ENCODE measurements at places on chromosomes 7 and 10.

- no peak for DNase-seq
These were observed 65.6 kb downstream of the HBP1 start for GRCh38 chr7:107234436-107234835.

GRCh38 chr10:35493196-35494118, 111.7 kb upstream of the GJD4 start:
- DNase-seq = no peak

DNA sequence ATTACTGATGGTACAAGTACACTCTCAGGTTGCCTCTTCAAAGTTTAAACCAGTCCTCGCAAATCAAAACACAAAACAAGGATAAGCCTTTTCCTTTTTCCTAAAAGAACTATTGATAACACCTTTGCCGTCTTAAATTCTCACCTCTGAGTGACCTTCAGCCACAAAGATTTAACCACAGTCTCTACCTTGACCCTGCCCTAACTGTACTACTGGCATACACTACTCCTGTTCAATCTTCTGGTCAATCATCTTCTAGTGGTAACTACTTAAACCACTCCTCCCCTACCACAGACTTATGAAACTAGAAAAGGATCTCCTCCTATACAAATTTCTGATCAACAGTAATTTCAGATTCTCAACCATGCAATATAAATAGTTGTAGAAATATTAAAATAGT, 15.1 kb downstream of the UPF2 start:
- DNase-seq = no peak

- DNase-seq = peak; percentile 42
These were observed 17.2 kb upstream of the SLC18A3 start for GRCh38 chr10:49592726-49593563.

- DNase-seq = no peak
These were observed 8.3 kb downstream of the HOXA4 start for GRCh38 chr7:27122077-27122910.

DNA sequence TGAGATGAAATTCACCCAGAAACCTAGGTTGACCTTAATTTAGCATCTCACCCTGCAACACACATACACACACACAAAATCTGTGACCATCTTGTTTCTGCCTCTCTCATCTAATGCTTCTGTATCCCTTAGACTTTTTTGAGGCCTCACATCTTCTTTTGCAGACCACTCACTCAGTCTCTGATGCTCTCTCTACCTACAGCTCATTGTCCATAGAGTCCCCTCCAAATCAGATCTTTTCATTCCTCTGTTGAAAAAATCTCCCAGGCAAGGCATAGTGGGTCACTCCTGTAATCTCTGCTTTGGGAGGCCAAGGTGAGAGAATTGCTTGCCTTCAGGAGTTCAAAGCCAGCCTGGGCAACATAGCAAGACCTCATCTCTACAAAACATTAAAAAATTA, 17.6 kb upstream of the PAX2 start:
- no peak for DNase-seq

- no peak for DNase-seq
These were observed 63.0 kb upstream of the CYP26C1 start for GRCh38 chr10:92997620-92998019.

- no peak for DNase-seq
These were observed 7.1 kb upstream of the EMX2 start for GRCh38 chr10:117535298-117536071.

- no peak for DNase-seq
These were observed 58.3 kb downstream of the VCL start for GRCh38 chr10:74056050-74056818.

GRCh38 chr7:83101530-83101929, 61.2 kb downstream of the PCLO start:
- DNase-seq = no peak

DNA sequence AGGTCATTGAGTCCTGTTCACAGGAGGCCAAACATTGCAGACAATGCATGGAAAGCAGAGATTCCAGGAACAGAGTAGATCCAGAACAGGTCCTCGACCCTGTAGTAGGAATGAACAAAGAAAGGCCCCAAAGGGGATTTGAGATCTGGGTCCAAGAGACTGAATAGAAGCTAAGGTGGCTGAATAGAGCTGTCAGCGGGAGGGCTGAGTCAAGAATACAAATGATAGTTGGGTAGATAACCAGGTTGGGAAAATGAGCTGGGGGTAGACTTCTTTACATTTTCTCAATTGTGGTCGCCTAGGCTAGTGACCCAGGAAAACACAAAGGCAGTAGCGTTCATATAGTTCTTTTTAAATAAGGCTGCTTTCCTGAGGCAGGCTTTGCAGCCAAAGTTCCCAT, 103.4 kb upstream of the ELMO1 start:
- no peak for DNase-seq

DNA sequence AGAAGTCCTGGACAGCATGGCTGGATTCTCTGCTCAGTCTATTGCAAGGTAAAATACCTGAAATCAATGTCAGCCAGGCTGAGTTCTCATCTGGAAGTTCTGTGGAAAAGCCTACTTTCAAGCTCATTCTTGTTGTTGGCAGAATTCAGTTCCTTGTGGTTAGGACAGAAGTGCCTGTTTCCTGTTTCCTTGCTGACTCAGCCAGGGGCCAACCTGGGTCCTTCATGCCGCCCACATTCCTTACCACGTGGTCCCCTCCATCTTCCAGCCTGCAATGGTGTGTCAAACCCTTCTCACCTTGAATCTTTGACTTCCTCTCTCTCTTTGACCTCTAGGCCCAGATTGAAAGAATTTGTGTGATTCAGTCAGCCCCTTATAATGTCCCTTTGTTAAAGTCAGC, 197.1 kb upstream of the STK17A start:
- DNase-seq = no peak

DNA sequence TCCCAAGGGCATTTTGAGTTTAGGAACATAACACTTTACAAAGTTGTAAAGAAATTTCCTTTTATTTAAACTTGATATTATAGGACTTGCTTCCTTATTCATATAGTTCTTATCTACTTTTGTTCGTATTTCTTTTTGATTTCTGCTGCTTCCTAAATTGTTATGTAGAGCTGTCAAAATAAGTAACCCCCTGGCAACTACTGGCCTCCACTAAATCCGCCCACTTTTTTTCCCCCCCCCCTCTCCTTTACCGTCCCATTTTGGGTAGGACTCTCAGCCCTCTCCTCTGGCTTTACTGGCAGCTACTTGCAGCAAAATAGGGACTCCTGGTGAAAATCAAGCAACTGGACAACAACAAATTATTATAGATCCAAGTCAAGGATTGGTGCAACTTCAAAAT, 1.1 kb downstream of the SP4 start:
- DNase-seq = no peak

- DNase-seq = no peak
These were observed 103.0 kb upstream of the DNAAF5 start for GRCh38 chr7:623464-623863.

GRCh38 chr7:100022621-100023020, 7.2 kb downstream of the ZKSCAN1 start:
- DNase-seq = no peak

DNA sequence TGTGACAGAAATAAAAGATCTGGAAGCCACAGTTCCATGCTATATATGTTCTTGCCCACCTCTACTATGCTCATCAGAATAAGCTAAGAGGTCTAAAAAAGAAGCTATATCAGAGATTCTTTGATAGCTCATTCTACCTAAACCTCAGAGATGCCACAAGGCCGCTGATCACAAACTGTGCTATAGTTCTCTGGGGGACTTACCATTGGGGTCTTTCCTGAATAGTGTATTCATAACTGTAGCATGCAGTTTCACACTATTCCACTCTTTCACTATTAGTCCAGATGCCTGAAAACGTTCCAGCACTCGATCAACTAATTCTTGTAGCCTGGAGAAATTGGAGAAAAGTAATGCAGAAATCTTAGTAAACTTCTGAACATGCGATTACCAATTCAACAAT, 44.5 kb upstream of the SPOCK2 start:
- DNase-seq = no peak

DNA sequence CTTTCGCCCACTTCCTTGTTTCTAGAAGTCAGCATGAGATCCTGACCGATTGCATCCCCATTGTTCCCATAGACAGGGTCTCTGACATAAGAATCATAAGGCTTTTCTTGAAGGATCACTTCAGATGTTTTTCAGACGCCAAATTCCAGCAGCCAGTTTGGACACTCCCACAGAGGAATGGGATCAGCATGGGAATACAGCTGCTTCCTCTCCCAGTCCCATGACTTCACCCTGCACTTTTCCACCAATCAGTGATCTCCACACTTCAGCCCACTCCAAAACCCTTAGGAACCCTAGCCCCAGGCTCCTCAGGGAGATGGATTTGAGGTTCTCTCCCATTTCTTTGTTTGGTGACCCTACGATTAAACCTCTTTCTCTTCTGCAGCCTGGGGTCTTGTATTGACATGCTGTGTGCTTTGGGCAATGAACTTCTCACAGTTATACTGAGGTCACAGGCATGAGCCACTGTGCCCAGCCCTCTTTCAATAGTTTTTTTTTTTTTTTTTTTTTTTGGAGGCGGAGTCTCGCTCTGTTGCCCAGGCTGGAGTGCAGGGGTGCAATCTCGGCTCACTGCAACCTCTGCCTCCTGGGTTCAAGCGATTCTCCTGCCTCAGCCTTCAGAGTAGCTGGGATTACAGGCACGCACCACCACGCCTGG, 52.8 kb upstream of the CHST3 start:
- no peak for DNase-seq

Data from SW 1271 (cell line).